Lower lobe of right lung (tissue), 2 donors: ENCODE measurements at places on chromosomes 2 and 18.

DNA sequence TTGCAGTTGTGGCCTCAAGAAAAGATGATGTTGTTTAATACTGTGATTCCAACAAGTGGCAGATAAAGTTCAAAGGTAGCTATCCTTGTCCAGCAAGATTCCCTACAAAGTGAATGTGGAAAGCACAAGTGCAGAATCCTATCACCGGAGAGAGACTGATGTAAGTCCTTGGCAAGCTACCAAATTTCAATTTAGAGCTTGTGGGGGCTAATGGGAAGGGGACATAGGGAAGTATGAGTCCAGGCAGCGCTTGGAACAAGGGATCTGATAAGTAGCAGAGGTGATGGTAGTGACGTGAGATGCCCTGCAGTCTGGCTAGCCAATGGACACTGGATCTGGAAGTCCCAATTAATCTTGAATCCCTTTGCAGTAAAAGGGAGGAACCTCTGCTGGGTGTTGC lies 165.2 kb upstream of the DTNA start:
- DNase-seq = no peak

DNA sequence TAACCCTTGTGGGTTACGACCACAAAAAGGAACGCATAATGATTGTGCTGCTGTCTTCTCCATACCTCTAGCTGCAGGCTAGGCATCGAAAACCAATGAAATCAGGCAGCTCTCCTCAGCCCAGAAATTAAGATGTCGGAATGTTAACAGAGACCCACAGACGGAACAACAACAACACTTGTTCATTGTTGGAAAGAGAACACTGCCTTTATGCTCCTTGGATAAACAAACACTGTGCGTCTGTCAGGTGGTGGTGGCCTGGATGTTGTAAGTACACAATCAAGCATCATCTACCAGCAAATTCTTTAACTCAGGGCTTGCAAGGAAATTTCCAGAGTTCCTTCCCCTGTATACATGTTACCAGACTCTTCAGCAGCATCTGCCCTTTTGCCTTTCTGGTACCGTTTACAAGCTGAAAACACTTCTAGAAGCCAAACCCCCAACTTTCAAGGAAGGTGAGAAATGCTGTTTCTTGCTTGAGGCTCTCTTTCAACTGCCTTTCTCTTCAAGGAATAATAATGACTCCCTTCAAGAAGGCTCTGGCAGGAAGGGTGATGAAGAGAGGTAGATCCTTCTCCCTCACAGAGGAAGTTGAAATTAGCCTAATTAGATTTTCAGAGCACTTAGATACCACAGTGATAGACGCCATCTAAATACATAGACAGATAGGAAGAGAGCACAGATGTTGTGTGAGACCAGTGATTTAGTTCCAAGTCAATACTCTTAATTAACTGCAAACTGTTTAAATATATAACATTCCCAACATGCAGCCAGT lies 332.7 kb downstream of the ZNF521 start:
- DNase-seq = no peak

DNA sequence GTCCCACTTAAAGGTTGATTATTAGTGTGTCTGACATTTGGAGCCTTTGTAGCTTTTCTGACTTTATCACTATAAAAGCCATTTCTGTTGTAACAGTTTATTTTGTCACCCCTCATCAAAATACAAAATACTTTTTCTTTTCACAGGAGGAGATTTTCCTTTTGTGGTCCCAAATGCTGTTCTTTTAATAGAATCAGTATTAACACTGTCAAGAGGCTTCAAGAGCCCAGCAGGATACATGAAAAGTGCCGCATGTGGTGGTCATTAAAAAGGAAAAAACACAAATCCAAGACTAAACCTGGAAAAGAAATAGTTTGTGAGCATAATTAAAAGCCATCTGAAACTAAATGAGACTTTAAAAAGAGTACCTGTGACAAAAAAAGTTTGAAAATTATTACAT lies 515.7 kb downstream of the DCDC2C start:
- no peak for DNase-seq

DNA sequence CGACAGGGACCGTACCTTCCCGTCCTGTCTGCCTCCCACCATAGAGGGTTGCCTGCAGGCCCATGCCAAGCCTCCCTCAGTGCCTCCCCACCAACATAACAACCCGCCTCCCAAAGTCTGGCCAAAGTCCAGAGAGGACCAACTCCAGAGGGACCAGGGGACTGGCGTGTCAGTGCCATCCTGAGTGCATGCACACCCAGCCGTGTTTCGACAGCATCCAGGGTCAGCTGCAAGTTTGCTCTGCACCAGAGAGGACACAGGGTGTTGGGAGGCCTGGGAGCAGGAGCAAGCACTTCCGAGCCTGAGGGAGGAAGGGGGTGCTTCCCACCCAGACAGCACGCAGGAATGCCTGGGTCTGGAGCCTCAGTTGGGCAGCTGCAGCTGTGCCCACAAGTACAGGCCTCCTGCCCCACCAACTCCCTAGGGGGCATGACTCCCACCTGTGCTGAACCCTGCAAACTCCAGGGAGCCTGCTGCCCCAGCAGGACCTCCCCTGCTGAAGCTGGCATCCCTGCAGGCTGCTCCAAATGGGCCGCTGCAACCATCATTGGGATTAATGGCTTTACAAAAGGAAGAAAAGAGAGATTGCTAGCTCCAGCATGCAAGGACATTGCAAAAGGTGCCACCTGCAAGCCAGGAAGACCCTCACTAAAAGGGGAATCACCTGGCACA lies 618.1 kb upstream of the FSHR start:
- DNase-seq = no peak

DNA sequence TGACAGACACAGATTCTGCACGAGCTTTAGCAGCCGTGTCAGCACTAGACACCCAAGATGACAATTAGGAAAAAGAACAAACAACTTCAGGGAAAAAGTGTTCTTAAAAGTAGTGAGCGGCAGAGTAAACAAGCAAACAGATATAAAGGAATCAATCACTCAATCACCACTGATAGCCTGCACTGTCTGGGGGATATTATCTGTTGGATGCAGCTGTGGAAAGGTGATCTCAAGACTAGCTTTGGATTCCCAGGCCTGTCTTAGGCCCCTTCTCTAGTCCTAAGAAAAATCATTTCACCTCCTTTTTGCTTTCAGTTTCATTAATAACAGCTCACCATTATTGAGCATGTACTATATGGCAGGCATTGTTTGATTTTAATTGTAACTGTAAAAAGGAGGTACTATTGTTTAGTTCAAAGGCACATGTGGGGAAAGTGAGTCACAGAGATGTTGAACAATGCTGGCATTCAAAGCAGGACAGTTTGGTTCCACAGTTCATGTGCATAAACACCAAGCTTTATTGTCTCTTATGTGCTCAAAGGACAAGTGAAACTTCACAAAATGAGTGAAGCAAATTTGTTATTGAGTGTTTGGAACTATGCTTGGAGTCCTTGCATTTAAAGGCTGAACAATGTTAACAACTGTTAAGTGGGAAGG lies 147.3 kb upstream of the TCF4 start:
- no peak for DNase-seq

- peak; percentile 73 for DNase-seq
Observed at GRCh38 chr2:226030788-226031646, 631.5 kb downstream of the NYAP2 start.

DNA sequence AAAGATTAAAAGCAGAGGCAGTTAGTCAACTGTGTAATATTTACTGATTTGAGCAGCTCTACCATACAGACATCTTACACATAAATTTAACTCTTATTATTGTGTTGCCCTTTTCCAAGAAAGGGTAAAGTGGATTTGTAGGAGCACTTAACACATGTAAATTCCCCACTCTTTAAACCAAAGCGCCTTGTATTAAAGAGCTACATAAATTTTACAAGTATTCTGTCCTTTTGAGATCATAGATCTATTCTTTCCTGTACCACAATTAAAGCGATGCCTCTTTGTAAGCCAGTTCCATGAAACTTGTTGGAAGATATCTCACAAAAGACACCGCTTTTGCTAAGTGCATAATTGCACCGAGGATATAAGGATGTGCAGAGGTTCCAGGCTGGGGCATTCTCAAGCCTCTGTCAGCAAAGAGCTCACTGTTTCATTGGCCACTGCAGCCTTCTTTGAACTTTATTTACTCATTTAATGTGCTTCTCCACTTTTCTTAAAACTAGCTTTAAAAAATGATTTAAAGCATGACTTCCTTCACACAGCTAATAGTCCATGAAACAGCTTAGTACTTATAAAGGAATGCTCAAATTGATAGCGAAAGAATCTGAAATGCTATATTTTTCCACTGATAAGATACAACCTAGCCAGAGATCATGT lies 520.0 kb upstream of the TCF4 start:
- no peak for DNase-seq

DNA sequence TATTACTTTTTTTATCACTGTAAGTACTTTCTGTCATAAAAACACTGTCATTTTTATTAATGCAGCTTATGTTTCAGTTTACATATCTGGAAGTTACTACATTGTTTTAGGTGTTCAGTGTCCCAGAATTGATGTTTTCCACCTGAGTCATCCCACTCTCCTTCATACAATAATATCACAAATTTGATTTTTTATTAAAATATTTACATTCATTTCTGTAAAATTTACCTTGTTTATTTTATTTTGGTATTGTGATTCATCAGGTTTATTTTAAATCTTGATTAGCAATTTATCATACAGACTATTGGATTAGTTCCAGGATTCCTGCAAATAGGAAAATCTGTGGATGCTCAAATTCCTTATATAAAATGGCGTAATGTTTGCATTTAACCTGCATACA lies 1662.9 kb downstream of the SUCLG1 start:
- no peak for DNase-seq

- DNase-seq = no peak
Observed at GRCh38 chr2:70069049-70069448, 18.2 kb upstream of the PCBP1 start.

GRCh38 chr2:236856848-236857235 lies 228.8 kb upstream of the COPS8 start:
- no peak for DNase-seq

GRCh38 chr2:142140434-142140845 lies 9.6 kb upstream of the LRP1B start:
- DNase-seq = no peak

DNA sequence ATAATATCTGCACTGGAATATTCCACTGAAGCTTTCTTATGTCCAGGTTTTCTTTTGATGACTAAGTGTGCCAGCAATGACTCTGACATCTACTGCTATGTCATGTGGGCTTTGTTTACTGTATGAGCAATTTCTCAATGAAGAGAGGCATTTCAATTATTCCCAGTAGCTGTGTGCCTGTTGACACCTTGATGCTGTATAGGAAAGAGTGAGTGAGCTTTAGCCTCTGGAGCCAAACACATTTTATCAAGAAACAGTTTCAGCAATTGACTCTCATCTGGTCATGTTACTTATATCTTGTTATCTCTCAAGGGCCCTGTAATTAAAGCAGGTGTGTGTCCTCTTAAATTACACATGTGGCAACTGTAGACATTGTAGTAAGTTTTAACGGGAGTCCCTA lies 493.2 kb upstream of the FANCL start:
- no peak for DNase-seq

DNA sequence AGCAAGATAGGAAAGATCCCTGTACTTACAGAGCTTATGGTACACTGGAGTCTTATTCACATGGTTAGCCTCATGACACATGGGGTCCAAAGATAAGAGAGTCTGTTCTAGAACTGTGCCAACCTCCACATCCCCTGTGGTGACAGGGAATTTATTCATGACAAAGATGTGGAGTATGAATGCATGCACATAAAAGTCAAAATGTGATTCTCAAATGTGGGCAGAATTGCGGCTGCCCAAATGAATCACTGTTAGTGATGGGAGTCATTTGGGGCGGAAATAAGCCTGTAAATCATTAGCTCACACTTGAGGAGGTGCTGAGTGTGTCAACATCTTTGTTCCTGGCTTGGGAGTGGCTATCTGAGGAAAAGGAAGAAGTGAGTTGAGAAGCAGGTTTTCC lies 560.6 kb downstream of the SLC4A3 start:
- DNase-seq = no peak

- DNase-seq = no peak
Observed at GRCh38 chr18:27546991-27547390, 361.9 kb upstream of the CHST9 start.

DNA sequence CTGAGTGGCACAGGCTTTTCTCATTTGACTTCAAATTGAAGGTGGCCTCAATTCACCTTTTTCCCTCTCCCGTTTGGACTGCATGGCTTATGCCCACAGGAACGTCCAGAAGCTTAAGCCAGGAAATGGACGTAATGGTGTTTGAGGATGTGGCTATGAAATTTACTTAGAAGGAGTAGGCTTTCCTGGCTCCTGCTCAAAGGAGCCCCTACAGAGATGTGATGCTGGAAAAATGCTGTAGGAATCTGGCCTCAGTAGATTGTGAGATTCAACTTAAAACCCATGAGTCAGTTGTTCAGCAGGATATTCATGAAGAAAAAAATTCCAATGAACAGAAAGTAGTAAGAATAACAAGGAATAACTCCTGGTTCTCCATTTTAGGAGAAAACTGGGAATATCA lies 129.0 kb downstream of the ICOS start:
- no peak for DNase-seq

DNA sequence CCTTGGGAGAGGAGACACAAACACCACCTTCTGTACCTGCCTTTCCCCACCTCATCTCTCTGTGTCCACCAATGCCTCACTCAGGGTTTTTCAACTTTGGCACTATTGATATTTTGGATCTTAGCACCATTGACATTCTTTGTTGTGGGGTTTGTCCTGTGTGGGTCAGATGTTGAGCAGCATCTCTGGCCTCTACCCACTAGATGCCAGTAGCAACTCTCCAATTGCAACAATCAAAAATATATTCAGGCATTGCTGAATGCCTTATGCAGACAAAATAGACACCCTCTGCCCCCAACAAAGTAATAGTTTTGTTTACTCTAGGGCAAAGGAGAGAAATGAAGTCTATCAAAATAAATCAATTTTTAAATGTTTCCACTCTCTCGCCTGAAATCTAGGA lies 1384.3 kb upstream of the NXPH2 start:
- DNase-seq = no peak

- DNase-seq = no peak
Observed at GRCh38 chr2:38806015-38806732, 28.2 kb downstream of the GEMIN6 start.

DNA sequence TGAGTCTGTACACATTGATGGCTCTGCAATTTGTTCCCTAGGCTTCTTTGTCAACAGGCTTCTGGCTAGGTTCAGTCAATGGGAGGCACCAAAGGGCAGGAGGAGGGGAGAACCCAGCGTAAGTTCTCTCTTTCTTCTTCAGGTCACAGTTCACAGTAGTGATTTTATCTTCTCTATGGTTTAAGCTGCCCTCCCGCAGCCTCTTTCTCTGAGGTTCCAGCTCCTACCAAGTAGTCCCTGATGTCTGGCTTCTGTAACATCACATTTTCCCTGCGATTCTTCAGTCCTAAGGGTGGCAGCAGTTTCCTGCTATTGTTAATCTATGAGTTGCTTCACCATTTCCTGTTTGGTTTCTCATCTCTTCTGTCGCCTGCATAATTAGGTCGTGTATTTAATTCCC lies 107.4 kb downstream of the CPO start:
- DNase-seq = no peak

- DNase-seq = no peak
Observed at GRCh38 chr2:133835821-133836619, 267.8 kb upstream of the NCKAP5 start.

GRCh38 chr2:202006301-202006700 lies 27.4 kb upstream of the FZD7 start:
- DNase-seq = no peak
